ENCODE measurements at places on chromosomes 3 and 15.

GRCh38 chr3:155065537-155065936, 14.6 kb upstream of the MME start:
- no peak for DNase-seq

DNA sequence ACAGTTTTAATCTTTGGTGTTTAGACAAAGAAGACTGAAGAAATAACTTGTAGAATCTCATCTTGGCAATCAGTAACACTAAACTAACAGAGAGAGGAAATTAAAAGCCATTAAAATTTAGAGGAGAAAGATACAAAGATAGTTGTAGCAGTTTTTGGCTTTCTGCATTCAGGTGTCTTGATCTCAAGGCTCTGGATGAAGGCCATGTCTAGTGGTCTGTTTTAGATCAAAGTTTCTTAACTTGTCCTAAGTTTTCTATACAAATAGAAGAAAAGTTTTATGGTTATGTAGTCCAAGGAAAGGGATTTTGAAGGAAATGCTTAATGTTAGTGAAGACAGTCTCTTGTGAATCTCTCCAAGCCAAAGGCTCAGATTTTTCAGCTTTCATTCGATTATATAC, 222.9 kb downstream of the BCHE start:
- DNase-seq = no peak

DNA sequence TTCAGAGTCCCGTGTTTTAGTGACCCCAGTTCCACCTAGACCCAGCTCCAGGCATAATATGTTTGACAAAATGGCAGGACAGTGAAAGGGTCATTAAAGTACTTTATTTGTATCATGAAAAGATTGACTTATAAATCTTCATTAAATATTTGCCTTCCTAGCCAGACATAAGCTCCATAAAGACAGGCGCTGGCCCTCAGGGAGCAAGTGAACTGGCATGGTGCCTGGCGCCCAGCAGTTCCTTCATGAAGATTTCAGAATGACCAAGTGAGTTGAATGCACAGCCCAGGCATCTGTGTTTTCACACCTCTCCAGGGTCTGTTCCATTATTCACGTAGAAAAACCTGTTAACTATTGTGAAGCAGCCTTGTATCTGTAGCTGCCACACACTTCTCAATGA, 166.2 kb downstream of the GAP43 start:
- DNase-seq = no peak

- DNase-seq = no peak
Measured at GRCh38 chr3:194888916-194889315, 203.2 kb downstream of the FAM43A start.

All from stimulated activated CD4-positive, alpha-beta T cell treated with anti-CD3 and anti-CD28 coated beads, Interleukin-4, amount 100 ng/mL, for 48 hours (primary cell).